NCI-H460 (cell line): ENCODE measurements at places on chromosomes 6 and 20. TPM values are rescaled to one million over a fixed set of nuclear protein-coding genes. Genes with fewer than 3 reads are reported as not detected.

Gene OR2J3
- not detected in 2 replicates for total RNA-seq

Gene RRAGD
- total RNA-seq, result 3.0 and 4.0 TPM in 2 replicates

Gene SPO11
- not detected in 2 replicates for total RNA-seq

Gene CASS4
- total RNA-seq, result 0.05 TPM in 1 of 2 replicates, not detected in the other

Gene ANKEF1
- 5.3 and 5.6 TPM in 2 replicates for total RNA-seq

Gene OVOL2
- not detected in 2 replicates for total RNA-seq

Gene TBXT
- total RNA-seq, result 2,009 and 2,059 TPM in 2 replicates

Gene HRH3
- not detected in 2 replicates for total RNA-seq

Gene CLPSL1
- total RNA-seq, result not detected in 2 replicates

Gene ELOVL4
- 16.9 and 17.6 TPM in 2 replicates for total RNA-seq

Gene CFB
- not detected in 2 replicates for total RNA-seq

Gene MCHR2
- total RNA-seq, result not detected in 2 replicates

Gene CD93
- not detected in 2 replicates for total RNA-seq

Gene IPCEF1
- total RNA-seq, result 1.0 TPM in 1 of 2 replicates, not detected in the other

Gene COL20A1
- 0.06 and 0.10 TPM in 2 replicates for total RNA-seq

Gene PROKR2
- total RNA-seq, result not detected in 2 replicates

Gene SPATS1
- not detected in 2 replicates for total RNA-seq

Gene FAM217A
- not detected in 2 replicates for total RNA-seq

Gene CPNE5
- total RNA-seq, result 0.07 and 0.63 TPM in 2 replicates

Gene RCAN2
- not detected in 2 replicates for total RNA-seq

Gene GFOD1
- 5.3 and 5.6 TPM in 2 replicates for total RNA-seq

Gene CFAP61
- total RNA-seq, result 0.32 TPM in 1 of 2 replicates, not detected in the other

Gene MAFB
- 0.09 TPM in 1 of 2 replicates, not detected in the other for total RNA-seq

Gene CDYL
- 19.5 and 19.7 TPM in 2 replicates for total RNA-seq

Gene PMEPA1
- total RNA-seq, result 3.1 and 3.9 TPM in 2 replicates

Gene KCNK17
- total RNA-seq, result not detected in 2 replicates

Gene SDHAF4
- 11.6 and 11.7 TPM in 2 replicates for total RNA-seq

Gene DCDC2
- 0.05 TPM in 1 of 2 replicates, not detected in the other for total RNA-seq

Gene OPRM1
- not detected in 2 replicates for total RNA-seq

Gene CYP21A2
- not detected in 2 replicates for total RNA-seq

Gene NR2E1
- not detected in 2 replicates for total RNA-seq

Gene MATN4
- not detected in 2 replicates for total RNA-seq

Gene SSTR4
- not detected in 2 replicates for total RNA-seq

Gene HDDC2
- total RNA-seq, result 152 and 159 TPM in 2 replicates

Gene CLPSL2
- not detected in 2 replicates for total RNA-seq

Gene GPANK1
- total RNA-seq, result 11.6 and 11.7 TPM in 2 replicates

Gene TSBP1
- total RNA-seq, result not detected in 2 replicates
